ACHN (cell line): ENCODE measurements at places on chromosomes 5 and 9.

DNA sequence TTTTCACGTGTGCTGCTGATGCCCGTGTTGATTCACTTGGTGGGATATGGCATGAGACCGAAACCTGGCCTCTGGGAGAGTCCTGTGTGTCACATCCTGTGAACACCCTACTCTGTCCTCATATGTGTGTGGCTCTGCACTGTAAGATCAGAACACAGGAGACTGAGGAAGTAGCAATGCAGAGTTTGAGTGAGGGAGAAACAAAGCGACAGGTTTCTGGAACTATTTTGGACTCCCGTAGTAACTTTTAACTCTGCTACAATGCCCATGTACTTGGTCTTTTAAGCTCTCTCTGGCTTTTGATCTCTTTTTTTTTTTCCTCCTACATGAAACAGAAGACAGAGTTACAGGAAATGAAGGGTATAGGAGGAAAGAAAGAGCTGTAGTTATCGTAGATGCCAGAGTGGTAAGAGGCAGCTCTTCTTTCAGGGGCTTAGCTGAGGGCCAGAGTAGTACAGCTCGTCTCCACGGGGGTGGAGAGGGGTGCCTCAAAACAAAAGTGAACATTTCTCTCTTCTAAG lies 26.6 kb downstream of the GRAMD2B start:
- no peak for DNase-seq

DNA sequence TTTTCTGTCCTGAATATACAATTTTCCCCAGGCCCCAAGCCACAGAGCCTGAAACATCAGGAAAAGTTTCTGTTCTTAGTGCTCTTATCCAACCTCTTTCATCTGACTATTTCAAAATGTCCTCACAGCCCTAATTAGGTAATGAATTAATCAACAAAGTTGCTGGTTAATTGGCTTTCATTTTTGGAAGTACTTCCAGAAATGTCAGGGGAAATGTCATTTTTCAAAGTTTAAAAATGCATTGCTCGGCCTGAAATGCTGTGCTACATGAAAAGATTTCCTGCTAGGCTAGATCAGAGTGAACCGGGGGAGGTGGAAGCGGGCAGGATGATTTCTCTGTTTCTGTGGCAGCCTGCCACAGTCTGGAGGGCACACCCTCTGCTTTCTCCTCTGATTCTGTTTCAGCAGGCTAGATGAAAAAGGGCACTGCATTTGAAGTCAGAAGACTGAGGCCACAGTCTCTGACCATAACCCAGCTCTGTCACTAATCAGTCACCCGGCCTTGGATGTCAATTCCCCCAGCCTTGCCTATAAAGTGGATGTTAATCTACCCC lies 55.9 kb upstream of the BARX1 start:
- no peak for DNase-seq

- no peak for DNase-seq
Observed at GRCh38 chr9:13648676-13649075, 369.2 kb upstream of the MPDZ start.

DNA sequence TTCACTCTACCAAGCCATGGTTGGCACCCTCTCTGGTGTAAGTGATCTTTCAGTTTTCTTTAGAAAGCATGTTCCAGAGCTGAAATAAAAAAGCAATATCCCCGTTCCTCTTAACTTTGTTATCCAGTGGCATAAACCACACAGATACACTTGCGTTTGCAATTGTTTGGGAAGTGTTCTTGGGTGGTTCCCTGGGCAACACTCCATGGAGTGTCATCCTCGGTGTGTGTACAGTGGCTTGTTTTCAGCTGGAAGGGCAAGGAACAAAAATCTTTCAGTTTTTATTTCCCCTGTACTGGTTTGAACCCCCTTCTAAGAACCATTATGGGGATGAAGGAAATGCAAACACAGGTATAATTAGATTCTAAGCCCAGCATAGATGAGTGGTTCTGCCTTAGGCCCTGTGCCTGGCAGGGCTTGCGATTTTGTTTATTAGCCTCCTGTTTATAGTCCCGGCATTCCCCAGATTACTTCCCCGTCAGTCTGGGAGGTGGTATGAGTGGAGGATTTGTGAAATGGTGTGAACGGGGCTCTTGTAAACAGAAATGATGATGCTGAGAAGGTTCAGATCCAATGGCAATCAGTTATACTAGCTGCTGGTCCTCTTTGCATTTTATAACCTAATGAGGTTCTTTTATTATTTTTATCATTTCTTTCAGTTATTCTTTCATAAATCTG lies 76.0 kb upstream of the CD180 start:
- no peak for DNase-seq

GRCh38 chr5:17897776-17898175 lies 263.5 kb downstream of the TAF11L14 start:
- DNase-seq: no peak

GRCh38 chr9:123662057-123662776 lies 267.7 kb downstream of the DENND1A start:
- no peak for DNase-seq

DNA sequence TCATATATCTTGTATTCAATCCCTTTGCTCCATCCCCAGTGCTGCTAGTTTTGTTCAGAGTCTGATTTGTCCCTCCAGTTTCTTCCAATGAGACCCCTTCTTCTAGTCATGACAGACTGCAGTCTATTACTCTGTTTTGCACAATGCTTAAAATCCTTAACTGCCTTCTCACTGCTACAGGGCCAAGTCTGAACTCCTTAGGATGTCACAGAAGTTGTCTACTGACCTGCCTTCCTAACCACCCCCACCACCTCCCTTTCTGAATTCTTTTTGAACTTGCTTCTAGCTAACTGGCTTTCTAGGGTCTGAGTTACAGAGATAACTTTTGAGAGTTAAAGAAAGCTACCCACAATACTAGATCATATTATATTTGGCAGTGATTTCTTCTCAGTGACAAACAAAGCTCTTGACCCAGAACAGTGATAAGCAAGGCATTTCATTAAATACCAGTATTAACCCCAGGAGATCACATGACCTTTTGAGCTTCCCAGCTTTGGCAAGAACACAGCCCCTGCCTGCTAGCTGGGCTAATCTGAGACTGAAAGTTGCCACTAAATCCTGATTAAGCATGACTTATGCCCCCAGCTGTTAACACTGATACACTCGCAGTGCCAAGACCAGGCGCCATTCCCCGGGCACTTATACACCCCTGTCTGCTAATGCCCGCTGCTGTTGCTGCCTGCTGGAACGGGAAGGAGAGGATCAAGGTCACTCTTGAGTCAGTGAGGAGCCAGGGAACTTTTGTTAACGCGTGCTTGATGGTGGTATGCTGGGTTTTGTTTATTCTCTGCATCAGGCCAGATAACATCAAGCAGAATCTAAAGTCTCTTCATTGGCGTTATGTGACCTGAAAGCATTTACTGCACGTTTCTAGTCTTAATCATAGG lies 36.4 kb upstream of the ADAMTSL1 start:
- no peak for DNase-seq

DNA sequence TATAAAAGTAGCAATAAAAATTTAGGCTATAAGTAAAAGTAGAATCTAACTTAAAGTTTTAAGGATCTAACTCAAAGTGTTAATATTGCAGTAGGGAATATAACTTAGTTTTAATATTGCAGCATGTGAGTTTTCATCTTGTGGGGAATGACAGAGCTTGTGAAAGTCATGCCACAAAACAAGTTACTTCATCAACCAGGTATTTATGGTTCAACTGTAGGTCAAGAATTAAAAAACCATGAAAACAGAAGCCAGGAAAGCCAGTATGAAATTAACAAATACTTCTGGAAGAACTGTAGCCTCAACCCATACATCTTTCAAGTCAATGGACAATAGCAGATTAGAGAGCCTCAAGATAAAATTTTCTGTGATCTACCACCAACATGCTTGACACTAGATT lies 19.0 kb downstream of the HMGCS1 start:
- DNase-seq: peak; percentile 9

DNA sequence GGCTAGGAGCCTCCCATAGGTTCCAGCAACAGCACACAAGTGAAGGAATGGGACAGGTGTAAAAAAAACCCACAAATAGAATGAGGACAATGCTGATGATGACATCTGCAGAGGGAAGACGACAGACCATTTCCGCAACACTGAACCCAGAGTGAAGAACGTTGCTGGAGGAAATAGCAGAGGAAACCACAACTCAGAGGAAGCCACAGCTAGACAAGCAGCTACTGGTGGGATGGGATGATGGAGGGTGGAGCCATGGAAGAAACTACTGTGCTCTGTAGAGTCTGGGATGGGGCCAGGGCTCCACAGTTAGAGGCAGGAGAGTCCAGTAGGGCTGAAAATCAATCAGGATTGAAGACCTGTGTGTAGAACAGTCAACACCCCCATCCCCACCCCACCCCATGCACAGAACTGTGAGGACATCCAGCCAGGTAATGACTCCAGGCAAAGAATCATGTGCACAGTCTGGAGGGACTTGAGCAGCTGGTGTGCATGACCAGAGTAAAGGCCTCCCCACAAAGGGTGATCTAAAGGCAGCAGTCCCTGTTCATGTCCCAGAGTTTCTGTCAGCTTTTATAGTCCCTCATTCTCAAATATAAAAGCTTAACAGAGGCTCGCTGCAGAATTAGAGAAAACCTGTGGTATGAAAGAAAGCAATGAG lies 65.2 kb upstream of the SPIN1 start:
- no peak for DNase-seq

GRCh38 chr9:14096258-14096922 lies 217.6 kb downstream of the NFIB start:
- peak; percentile 77 for DNase-seq
